ENCODE measurements at places on chromosomes 11 and 22.

GRCh38 chr11:109986488-109986887 lies 106.7 kb upstream of the ZC3H12C start:
- no peak for DNase-seq

- DNase-seq: no peak
These were observed 6.7 kb downstream of the HPX start for GRCh38 chr11:6433998-6434660.

- no peak for DNase-seq
These were observed 3.2 kb upstream of the TMPRSS13 start for GRCh38 chr11:117932426-117932825.

DNA sequence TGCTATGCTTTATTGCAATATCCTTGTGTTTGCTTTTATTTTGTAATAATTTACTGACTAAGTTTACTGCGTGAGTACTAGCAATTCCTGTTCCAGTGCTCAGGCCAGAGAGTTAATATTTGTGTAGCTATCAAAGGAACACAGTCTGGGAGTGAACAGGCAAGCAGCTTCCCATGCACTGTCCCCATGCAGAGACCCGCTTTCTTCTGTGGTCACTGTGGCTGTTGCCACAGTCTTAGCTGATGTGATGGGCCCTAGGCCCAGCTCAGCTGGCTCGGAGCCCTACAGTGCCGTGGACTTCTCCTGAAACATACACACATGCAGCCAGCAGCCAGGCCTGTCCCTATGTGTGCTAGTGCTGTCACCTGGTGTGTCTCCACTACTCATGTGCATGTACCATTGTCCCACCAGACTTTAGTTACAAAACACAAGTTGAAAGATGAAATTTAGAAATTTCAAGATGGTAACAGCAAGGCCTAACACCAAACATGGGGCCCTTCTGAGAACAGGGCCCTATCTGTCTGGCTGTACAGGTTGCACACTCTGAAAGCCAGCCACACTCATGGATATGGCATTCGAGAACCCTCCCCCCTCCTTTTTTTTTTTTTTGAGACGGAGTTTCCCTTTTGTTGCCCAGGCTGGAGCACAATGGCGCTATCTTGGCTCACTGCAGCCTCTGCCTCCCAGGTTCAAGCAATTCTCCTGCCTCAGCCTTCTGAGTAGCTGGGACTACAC lies 12.3 kb upstream of the SCUBE2 start:
- DNase-seq: no peak

GRCh38 chr22:44026066-44026629 lies 2.0 kb downstream of the PARVB start:
- DNase-seq: no peak

GRCh38 chr11:77442394-77443053 lies 31.4 kb downstream of the PAK1 start:
- DNase-seq: no peak

DNA sequence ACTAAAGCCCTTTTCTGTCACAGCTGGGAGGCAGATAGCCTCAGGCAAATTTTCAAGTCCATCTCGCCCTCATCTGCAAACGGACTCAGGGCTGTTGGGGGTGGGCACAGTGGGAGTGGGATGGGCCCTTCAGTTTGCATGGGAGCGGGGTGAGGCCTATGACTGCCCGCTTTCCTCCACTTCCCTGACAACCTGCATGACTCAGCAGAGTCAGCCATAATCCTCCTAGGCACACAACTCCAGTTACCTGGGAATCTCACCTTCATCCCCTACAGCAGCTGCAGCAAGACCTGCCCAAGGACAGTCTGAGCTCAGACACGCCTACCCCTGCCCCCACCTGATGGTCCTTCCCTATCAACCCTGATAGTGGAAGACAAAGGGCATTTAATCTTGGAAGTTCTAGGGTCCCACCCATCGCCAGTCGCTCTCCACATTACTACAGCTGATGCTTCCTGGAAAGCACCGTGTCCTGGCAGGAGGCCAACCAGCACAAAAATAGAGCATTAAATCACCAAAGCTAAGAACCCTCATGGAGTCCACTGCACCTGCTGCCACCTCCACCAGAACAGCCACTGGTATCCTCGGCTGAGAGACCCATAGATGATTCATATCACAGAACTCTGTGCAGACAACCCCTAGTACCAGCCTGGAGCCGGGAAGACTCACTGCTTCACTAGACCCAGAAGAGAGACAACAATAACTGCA lies 319.3 kb downstream of the DCDC1 start:
- DNase-seq: no peak

GRCh38 chr11:32830413-32830738 lies 649 bp downstream of the PRRG4 start:
- DNase-seq: no peak

- no peak for DNase-seq
These were observed 23.3 kb upstream of the EIF3D start for GRCh38 chr22:36552289-36552688.

GRCh38 chr22:43798492-43798891 lies 13.6 kb downstream of the EFCAB6 start:
- DNase-seq: no peak

GRCh38 chr11:44519989-44520737 lies 45.3 kb upstream of the CD82 start:
- no peak for DNase-seq

GRCh38 chr11:46361283-46362155 lies 14.3 kb downstream of the DGKZ start:
- no peak for DNase-seq

- no peak for DNase-seq
These were observed 90.5 kb downstream of the BRD1 start for GRCh38 chr22:49737101-49737551.

DNA sequence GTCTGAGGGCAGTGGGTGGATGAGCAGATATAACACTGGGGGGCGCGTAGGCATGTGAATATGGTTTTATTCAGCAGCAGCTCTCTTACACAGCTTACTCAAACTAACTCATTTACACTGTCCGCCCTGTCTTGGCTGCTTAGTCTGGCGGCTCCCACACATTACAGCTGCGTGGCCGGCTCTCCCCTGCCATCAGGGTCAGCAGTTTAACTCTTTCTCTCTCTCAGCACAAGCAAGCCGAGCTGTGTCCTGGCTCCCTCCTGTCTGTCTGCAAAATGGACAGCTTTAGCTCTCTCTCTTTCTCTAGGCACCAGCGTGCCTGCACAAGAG lies 1310.1 kb upstream of the RAG2 start:
- DNase-seq: no peak

- no peak for DNase-seq
These were observed 108.4 kb downstream of the ZBTB16 start for GRCh38 chr11:114167771-114168448.

- DNase-seq: no peak
These were observed 268.2 kb upstream of the C11orf87 start for GRCh38 chr11:109153836-109154235.

GRCh38 chr11:32071811-32072210 lies 19.1 kb upstream of the RCN1 start:
- DNase-seq: no peak

- DNase-seq: no peak
These were observed 23.9 kb downstream of the GLB1L2 start for GRCh38 chr11:134355656-134356055.

- no peak for DNase-seq
These were observed 177.9 kb upstream of the CADM1 start for GRCh38 chr11:115682101-115682500.

GRCh38 chr11:57776031-57776521 lies 14.5 kb downstream of the CTNND1 start:
- no peak for DNase-seq

DNA sequence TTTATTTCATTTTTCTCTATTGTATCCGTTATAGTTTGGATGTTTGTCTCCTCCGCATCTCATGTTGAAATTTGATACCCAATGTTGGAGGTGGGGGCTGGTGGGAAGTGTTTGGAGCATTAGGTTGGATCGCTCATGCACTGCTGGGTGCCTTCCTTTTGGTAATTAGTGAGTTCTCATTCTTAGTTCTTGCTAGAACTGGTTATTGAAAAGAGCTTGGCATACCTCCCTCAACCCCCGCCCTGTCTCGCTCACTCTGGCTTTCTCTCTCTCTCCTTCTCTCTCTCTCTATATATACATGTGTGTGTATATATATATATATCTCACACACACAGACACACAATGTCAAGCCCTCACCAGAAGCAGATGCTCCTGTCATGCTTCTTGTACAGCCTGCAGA lies 978.7 kb downstream of the DLG2 start:
- no peak for DNase-seq

GRCh38 chr11:115637599-115638241 lies 133.5 kb upstream of the CADM1 start:
- no peak for DNase-seq

DNA sequence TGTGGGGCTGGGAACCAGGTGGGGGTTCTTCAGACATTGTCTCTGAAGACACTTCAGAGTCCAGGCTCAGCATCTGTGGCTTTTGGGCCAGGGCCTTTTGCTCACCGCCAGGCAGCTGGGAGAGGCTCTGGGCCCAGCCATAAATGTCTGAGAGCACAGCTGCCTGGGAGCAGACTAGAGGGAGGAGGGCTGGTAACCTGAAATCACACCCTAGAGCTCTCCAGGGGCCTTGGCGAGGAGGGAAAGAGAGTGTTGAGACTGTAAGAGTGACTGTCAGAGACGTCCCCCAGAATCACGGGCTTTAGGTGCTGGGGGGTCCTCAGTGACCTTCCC lies 4.1 kb downstream of the TRABD start:
- DNase-seq: no peak

DNA sequence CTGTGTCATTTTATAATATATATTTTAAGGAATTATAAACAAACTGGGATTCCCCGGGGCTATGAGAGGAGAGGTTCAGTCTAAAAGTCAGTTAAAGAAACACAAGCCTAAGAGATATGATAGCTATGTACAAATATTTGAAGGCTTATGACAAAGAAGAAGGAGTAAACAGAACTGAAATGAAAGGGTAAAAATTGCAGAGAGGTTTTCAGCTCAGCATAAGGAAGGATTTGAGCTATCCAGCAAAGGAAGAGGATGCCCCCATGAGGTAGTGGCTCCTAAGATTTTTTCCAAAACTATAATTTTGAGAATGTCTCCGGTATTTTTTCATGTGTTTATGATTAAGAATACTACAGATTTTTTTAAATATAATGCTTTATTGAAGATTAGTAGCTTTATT lies 57.9 kb upstream of the ANGPTL5 start:
- DNase-seq: no peak

DNA sequence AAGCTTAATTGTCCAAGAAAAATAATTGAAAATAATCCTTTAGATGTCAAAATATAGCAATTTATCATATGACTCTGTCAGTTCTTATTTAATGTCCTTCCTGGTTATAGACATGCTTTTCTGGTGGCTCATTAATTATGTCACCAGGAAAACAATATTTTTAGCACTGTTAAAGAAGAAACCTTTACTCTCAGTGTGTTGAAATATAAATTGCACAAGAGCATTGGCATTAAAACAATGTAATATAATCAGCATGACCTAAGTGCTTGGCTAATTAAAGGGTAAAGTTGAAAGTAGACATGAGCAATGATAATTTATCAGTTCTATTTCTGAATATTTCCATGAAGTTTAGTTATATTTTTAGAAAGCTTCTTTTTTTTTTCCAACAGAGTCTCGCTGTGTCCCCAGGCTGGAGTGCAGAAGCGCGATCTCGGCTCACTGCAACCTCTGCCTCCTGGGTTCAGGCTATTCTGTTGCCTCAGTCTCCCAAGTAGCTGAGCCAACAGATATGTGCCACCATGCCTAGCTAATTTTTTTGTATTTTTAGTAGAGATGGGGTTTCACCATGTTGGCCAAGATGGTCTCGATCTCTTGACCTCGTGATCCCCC lies 232.3 kb downstream of the JRKL start:
- no peak for DNase-seq

DNA sequence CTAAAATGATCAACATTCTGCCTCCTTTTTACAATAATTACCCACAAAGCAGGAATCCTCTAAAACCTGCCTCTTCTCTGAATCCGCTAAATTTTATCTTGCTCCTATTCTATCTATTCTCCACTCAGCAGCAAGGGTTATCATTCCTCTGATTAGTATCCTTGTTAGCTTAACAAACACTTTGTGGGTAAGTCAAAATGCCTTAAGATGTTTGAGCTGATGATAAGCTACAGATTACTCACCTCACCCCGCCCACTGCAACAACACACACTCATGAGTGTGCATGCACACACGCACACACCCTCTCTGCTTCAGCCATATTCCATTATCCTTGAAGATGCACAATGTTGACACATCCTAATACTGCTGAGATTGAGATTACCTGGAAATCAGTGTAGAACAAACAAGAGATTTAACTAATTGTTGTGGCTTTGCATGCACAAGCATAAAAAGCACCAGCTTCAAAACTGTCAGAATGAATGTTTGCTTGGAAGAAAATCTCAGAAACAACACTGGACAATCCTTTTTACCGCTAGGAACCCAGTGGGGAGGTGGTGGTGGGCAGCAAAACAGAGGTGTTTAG lies 130.9 kb downstream of the BBOX1 start:
- DNase-seq: no peak

DNA sequence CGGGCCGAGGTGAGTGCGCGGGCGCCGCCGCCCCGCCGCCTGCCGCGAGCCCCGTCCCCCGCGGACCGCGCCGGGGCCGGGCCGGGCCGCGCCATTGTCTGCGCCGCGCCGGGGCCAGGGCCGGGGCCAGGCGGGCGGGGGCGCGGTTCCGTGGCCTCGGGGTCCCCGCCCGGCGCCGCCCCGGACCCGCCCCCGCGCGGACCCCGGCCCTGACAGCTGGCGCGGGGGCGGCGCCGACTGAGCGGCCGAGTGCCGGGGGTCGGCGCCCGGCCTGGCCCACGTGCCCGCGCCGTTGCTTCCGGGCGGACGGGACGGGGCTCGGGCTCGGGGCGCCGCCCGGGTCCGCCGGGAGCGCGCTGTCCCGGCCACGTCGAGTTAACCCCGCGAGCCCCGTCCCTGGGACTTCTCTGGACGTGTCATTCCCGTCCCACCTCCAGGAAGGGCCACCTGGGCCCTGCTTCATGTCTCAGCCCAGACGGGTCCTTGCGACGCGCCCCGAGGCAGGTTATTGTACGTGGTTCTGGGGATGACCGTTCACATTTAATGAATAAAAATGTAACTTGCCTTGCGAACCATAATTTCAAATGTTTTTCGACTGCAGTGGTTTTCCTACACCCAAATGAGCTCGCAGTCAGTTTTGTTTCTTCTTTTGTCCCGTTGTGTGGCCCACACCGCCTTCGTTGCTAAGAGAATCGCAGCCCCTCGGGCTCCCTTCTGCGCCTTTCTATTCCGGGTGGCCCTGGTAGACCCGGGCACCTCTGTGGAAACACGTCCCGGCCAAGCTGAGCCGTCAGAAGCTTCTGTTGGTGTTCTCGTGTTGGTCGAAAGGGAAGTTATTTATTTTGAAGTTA lies 562 bp downstream of the ZBED4 start:
- no peak for DNase-seq

- no peak for DNase-seq
These were observed 825 bp downstream of the PTPMT1 start for GRCh38 chr11:47566149-47566698.

DNA sequence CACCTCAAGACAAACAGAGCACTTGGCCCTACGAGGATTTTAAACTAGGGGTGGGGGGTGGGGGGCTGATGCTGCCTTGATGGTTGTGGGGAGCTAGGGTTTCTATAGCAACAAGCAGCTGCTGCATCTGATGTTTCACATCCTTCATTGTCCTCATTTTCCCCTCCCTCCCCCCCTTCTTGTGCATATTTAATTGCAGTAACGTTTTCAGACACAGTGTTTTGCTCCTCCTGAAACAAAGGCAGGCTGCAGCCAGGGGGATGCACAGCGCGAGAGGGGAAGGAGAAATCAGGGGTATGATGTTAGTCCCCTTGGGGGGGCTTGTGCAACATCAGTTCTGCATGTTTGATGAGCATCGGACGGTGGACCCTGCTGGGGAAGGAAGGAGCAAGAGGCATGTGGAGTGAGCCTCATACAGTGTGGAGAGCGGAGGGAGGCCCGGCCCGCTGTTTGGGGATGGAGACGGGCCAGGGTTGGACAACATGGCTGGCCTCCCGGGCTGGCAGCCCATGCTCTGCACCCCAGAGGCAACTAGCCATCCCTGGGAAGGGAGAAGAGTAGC lies 208.3 kb downstream of the CEP164 start:
- DNase-seq: no peak

All from stimulated activated CD4-positive, alpha-beta T cell treated with anti-CD3 and anti-CD28 coated beads, Interleukin-12 subunit alpha, Interleukin-12 subunit beta, amount 100 ng/mL, for 24 hours (primary cell).